ENCODE measurements at places on chromosomes 7 and 10.
A peak's percentile ranks its signal among the peaks of the same experiment; 100 is the strongest.

GRCh38 chr10:97426776-97427570 is 982 bp downstream of the PGAM1 start:
- no peak for DNase-seq

DNA sequence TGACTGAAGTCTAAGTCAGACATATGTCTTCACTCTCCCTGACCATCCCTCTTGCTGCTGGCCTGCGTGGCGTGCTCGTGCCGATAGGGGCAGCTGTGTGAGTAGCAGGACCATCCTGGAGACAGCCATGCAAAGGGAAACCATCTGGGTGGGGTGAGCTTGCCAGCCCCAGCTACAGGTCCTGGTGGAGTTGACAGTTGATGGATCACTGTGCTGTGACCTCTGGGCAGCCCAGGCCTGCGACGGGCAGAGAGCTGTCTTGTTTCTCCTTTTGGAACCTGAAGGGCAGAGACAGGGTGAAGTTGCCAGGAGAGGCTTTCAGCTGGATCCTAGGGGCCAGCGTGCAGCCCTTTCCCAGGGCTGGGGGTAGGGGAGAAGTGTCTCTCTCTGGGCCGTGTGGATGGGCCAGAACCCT is 44.7 kb downstream of the GRK5 start:
- no peak for DNase-seq

- DNase-seq = no peak
Measured at GRCh38 chr10:13180788-13181187, 19.4 kb downstream of the MCM10 start.

GRCh38 chr10:128473911-128474310 is 347.7 kb upstream of the MKI67 start:
- no peak for DNase-seq

DNA sequence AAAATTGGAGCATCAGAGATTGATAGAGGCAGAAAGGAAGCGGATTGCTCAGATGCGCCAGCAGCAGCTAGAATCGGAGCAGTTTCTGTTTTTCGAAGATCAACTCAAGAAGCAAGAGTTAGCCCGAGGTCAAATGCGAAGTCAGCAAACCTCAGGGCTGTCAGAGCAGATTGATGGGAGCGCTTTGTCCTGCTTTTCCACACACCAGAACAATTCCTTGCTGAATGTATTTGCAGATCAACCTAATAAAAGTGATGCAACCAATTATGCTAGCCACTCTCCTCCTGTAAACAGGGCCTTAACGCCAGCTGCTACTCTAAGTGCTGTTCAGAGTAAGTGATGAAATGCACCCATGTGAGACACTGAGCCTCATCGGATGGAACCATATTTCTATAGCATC is 33.1 kb downstream of the STAMBPL1 start:
- no peak for DNase-seq

- no peak for DNase-seq
Measured at GRCh38 chr10:46310143-46310514, 23.3 kb downstream of the ANTXRL start.

DNA sequence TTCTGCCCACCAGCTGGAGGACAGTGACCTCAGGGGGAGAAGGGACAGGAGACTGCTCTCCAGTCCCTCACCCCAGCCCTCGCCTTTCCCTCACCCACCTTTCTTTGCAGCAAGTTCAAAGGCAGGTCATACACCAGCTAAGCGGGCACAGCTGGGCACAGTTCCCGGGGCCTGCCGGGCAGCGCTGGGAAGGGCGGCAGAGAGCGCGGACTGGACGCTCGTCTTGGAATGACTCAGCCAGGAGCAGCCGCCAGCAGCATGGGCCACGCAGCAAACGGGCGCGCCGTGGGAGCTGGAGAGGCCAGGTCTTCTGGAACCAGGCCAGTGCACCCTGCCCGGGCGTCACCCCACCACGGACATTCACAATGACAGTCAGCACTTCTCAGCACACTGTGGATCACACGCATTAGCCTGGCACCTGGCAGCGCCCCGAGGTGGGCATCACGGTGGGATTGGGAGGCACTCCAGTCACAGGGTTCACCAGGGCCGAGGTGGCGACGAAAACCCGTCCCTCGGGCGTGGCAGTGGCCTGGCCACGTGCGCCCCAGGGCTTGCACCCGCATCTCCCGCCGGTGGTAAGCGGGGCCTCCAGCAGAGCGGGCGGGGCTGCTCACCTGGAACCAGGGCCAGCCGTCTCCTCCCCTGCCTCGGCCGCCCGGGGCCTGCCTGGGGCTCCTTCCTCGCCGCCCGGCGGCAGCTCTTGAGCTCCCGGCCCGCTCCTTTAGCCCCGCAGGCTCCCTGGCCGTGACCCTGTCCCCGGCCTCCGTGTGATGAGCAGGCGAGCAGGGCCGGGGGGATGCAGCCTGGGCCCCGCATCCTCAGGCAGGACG is 29.0 kb upstream of the WDFY4 start:
- DNase-seq = peak; percentile 23

- DNase-seq = no peak
Measured at GRCh38 chr7:30331338-30331737, 46.9 kb downstream of the ZNRF2 start.

DNA sequence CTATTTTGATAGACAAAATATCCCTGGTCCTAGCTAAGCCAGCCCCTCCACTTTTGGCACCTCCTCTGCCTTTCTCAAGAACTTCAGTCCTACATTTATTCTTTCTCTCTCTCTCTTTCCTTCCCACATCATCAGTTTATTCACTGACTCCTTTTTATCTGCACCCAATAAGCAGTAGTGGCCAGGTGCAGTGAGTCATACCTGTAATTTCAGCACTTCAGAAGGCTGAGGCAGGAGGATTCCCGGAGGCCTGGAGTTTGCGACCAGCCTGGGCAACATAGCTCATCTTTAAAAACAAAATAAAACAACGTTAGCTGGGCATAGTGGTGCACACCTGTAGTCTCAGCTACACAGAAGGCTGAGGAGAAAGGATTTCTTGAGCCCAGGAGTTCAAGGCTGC is 19.4 kb upstream of the NRP1 start:
- no peak for DNase-seq

- DNase-seq = no peak
Measured at GRCh38 chr7:101237206-101238067, at the start of gene CLDN15. TSS of gene CLDN15 (minus strand) at chr7:101237802. CDS start at chr7:101237581, 221 bp downstream.

GRCh38 chr10:43846187-43846680 is 197.6 kb upstream of the ZNF32 start:
- no peak for DNase-seq

DNA sequence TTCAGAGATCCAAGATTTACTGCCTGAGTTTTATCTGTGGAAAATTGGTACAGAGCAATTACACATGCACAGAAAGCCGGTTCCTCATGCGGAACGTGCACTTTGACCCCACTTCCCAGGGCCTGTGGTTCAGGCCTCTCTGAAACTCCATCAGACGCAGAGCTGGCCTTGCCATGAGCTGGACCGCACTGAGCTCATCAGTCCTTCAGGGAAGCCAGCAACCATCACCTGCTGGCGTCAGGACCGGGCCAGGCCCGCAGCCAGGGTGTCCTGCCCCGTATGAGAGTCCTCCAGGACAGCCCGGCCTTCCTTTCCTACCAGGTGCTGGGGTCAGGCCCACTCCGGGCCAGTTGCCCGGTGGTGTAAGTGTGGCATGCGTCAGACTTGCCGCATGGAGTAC is 446.5 kb upstream of the FOXK1 start:
- no peak for DNase-seq
